Stimulated activated CD4-positive, alpha-beta T cell treated with anti-CD3 and anti-CD28 coated beads, TNF-alpha, amount 100 ng/mL, for 24 hours (primary cell): ENCODE measurements at places on chromosomes 16 and 17.

DNA sequence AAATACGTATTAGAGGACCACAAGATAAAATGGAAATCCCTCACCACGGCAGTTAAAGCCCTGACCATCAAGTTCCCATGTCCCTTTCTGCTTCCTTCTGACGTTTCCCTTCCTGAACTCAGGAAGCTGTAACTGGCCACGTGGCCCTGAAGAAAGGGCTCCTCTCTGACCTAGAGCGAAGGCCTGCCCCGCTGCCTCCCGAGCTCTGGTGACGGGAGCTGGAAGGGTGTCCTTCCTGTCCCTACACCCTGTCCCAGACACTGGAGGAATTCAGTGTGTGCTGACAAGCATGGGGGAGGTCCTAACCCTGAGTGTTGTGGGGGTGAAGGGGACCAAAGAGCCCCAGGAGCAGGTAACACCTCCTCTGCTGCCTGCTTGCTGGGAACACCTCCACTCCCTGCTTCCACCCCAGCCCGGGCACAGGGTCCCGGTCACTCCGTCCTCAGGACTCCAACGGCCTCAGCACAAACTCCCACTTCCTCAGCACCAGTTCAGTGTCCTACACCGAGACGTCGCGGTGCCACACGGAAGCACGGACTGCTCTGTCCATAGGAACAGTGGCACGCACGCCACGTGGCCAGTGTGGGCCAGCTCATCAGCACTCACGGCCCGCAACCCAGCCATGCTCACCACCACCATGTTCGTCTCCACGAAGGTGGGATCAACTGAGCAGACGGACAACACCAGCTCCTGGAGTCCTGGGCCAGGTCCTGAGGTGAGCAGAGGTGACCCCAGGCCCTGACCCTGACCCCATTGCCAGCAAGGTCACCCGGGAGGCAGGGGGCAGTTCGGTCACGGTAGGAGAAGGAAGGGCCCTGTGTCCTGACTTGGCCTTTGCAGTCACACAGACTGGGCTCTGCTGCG lies 16.9 kb downstream of the TMEM235 start:
- no peak for DNase-seq

- no peak for DNase-seq
Measured at GRCh38 chr16:78137782-78138616, 38.5 kb downstream of the WWOX start.

GRCh38 chr16:71622088-71622487 lies 3.9 kb upstream of the MARVELD3 start:
- DNase-seq: no peak

DNA sequence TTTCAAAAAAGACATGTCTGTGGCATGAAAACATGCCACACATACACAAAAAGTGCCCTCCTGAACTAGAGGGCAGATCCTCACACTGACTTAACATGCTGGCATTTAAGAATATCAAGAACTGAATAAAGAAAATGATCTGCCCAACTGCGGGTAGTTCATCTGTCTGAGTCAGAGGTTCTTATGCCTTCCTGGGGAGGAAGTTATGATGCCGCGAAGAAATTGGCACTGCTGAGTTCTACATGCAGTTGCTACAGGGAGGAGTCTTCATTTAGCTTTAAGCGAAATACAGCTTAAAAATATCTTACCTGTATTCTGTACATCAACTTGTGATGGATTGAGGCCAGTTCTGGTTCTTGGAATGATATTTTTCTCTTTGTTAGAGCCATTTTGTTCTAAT lies 6.3 kb downstream of the ALDH3A2 start:
- no peak for DNase-seq

GRCh38 chr16:24778671-24779070 lies 49.2 kb downstream of the TNRC6A start:
- no peak for DNase-seq

- no peak for DNase-seq
Measured at GRCh38 chr16:15811481-15812400, 45.1 kb downstream of the MYH11 start.

DNA sequence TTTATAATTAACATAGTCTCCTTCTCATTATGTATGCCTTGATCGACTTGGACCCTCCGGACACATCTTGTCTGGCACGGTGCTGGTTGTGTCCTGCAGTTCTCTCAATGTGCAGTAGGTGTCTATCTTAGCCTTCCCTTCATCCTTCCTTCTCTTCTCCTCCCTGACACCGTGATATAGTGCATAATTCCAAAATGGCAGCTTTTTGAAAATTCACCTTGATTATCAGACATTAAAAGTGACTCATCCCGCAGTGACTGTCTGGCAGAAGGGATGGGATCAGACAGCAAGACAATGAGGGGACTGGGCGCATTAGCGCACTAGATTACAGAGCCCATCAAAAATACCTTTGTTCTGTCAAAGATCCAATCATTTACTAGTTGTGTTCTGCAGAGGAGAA lies 70.0 kb upstream of the PMFBP1 start:
- DNase-seq: no peak

- DNase-seq: peak; percentile 58
Measured at GRCh38 chr17:7136266-7136877, 21.8 kb upstream of the ASGR2 start.

- no peak for DNase-seq
Measured at GRCh38 chr16:70803319-70803718, 2.4 kb upstream of the VAC14 start.

- DNase-seq: no peak
Measured at GRCh38 chr16:2142942-2143877, 5.2 kb upstream of the RAB26 start.

GRCh38 chr17:10617120-10617505 lies 40.0 kb downstream of the MYH3 start:
- DNase-seq: no peak

- DNase-seq: no peak
Measured at GRCh38 chr16:55292491-55292890, 31.5 kb upstream of the IRX6 start.

GRCh38 chr16:59463776-59464175 lies 729.7 kb upstream of the GOT2 start:
- no peak for DNase-seq

DNA sequence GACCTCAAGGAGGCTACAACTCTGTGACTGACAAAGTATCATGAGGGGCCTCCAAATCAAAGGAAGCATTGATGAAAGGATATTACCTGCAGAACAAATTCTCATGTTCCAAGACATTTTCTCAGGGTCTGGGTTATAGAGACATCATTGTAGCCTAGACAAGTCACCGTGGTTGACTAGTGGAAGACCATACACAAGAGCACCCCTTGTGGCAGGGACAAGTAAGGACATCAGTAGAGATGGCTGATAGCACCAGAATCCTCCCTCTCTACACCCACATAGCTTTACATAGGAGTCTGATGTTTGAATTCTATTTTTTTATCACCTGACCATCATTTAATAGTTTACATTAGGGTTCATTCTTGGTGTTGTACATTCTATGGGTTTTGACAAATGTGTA lies 32.5 kb upstream of the CDH8 start:
- DNase-seq: no peak

DNA sequence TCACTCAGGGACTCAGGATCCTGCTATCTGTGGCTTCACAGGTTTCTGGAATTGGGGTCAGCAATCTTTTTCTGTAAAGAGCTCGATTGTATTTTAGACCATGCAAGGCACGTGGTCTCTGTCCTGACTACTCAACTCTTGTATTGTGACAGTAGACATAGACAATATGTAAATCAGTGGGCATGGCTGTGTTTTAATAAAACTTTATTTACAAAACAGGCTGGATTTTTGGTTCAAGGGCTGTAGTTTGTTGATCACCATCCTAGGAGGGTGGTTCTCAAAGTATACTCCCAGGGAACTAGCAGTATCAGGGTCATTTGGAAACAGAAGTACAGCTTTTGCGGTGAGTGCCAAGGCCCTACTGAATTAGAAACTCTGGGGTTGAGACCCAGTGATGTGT lies 108.2 kb upstream of the CRHR1 start:
- no peak for DNase-seq

DNA sequence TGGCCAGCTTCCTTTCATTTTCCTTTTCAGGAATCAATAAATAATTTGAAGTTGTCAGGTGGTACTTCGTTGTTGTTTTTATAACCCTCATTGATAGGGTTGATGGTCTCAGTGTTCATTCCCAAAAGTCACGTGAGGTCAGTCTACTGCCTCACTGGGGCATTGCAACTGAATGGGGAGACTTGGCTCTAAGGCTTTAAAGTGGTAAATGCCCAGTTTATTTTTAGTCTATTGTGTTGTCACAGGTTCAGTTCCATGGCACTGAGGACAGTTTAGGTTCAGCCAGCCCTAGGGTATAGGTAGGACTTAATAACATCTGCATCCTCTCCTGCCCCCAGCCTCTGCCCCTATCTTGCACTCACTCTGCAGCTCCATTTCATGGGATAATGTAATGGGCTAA lies 33.5 kb upstream of the NGFR start:
- no peak for DNase-seq

GRCh38 chr16:57603115-57604024 lies 25.1 kb upstream of the ADGRG1 start:
- DNase-seq: no peak

- no peak for DNase-seq
Measured at GRCh38 chr16:57020651-57021050, 31.3 kb downstream of the NLRC5 start.
